Daoy (cell line): ENCODE measurements at places on chromosomes 13 and 19. TPM values are rescaled to one million over a fixed set of nuclear protein-coding genes. Genes with fewer than 3 reads are reported as not detected.
A peak's percentile ranks its signal among the peaks of the same experiment; 100 is the strongest.

GRCh38 chr13:97506511-97506910 is 72.5 kb downstream of the RAP2A start:
- no peak for DNase-seq

DNA sequence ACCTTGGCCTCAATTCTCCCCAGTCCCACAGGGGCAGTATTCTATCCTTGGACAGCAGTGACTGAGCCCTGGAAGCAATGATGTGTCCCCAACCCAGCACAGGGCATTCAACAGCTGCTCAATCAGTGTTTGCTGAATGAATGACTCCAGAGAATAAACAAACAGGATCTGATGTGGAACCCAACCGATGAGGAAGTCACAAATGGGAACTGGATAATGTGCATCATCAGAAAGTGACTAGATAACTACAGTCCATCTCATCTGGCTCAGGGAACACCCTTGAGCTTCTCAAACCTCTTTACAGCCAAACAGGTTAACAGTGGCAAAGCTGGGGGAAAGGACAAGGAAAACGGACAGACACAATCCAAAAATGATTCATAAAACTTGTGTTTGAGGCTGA is 8.2 kb downstream of the SLC25A30 start:
- no peak for DNase-seq

DNA sequence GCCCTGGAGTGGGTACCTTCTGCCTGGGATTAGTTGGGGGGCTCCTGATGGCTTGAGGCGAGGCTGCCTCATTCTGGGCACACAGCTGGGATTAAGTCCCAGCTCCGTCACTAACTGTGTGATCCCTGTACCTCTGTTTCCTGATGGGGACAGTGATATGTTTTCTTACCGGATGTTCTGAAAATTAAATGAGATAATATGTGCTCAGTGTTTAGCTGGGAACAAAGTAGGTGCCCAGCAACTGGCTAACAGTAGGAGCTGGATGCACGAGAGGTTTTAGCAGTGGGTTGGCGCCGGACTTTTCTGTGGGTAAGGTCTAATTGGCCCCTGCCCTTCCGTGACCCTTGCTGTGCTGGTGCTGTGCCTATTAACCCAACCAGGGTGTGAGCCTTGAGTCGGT is 203.4 kb downstream of the URI1 start:
- no peak for DNase-seq

DNA sequence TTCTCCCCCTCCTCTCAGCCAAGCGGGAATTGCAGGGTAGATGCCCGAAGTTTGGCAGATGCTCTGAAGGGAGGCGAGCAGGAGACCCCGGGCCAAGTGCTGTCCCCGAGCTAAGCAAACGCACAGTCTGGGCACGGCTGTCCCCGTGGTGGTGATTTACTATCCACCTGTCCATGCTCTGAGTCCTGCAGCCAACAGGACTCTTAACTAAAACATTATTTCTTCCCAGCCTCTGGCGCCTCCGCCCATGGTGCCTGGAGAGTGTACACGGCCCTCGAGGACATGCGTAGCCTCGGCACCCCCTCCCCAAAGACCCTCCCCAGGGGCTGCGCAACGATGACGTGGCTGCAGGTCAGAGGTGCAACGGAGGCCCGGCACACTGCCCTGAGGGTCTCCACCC is 7.6 kb downstream of the TINCR start:
- DNase-seq, result no peak

DNA sequence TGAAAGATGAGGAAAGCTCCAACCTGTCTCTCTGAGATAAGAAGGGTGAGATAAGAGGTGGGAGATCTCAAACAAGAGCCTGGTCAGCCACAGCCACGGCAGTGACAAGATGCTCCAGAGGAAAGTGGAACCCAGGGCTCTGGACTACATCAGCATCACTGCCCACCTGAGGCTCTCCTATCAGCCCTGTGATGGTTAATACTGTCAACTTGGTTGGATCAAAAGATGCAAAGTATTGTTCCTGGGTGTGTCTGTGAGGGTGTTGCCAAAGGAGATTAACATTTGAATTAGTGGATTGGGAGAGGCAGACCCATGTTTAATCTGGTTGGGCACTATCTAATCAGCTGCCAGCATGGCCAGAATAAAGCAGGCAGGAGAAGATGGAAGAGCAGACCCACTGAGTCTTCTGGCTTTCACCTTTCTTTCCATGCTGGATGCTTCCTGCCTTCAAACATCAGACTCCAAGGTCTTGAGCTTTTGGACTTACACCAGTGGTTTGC is 476.6 kb upstream of the NBEA start:
- no peak for DNase-seq

Gene ZFP28
- 3.1 and 10.8 TPM in 2 replicates for total RNA-seq

DNA sequence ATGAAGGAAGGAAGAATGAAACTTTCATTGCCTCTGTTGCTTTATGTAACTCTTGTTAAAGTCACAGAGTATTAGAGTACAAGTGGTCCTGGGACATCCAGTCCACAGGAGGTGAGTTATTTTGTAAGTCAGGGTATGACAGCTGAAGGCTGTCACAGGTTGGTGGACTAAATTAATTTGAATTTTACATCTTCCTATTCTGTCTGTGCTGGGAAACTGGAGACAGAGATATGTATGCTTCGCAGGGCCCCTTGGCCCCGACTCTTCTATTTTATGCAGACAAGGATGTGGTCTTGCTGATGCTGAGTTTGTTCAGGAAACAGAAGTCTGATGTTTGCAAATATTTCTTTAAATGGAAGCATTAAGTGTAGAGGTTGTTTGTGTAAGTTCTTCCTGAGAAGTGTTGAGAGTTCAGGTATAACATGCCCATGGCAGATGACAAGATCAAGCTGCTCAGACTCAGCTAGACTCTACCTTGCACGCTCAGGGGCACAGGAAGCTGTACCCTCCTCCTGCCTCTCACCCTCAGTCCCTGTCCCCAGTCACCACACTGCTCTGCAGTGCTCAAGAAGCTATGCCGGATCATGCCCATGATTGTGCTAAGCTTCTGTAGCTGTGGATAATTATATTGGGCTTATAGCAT is 23.4 kb downstream of the RASL11A start:
- no peak for DNase-seq

Gene LILRB2
- total RNA-seq, result not detected in 2 replicates

DNA sequence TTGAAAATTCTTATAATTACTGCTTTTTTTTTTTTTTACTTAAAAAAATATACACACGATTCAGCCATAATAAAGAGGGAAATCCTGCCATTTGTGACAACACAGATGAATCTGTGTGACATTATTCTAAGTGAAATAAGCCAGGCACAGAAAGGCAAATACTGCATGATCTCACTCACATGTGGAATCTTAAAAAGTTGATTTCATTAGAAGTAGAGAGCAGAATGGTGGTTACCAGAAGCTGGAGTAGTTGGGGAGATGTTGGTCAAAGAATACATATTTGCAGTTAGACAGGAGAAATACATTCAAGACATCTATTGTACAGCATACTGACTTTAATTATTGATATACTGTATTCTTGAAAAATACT is 116.2 kb downstream of the KLF12 start:
- DNase-seq, result no peak

- peak; percentile 89 for DNase-seq
These were observed 158.9 kb downstream of the EFNB2 start for GRCh38 chr13:106376401-106377112.

DNA sequence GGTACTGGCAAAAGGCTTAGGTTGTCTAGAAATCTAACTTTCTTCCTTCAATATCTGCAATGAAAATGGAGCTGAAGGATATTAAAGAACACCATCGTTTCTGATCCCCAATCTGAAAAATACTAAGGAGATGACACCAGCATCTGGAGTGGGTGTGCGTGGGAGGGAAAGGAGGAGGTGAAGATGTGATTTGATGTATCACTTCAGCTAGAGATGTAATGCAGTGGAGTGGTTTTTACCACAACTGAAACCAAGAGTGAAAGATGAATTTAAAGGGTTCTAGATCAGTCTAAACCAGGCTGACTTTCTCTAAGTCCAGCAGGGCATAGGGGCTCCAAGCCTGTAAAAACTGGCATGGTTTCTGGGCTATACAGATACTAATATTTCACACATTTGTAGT is 148.4 kb downstream of the AKAP11 start:
- DNase-seq, result no peak

DNA sequence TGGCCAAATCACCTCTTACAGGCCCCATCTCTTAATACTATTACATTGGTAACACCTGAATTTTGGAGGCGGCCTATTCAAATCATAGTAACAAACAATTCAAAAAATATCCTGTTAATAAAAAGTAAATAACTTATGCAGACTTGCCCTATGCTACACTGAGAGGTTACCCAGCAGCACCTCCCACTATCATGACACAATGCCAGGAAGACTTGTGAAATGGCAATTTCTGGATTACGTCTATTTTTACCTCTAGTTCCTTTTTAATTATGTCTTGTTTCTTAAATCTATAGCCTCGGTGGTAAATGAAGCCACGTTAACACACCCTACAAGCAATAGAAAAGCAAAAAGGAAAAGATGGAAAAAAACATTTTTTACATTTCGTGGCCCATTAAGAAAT is 6.2 kb upstream of the DZIP1 start:
- DNase-seq, result no peak

- peak; percentile 75 for DNase-seq
These were observed at the start of gene SLITRK5 for GRCh38 chr13:87671031-87671752. Gene SLITRK5 (plus strand): TSS chr13:87671371. CDS start chr13:87675389, 4,018 bp downstream.

Gene TMPRSS9
- total RNA-seq, result not detected in 2 replicates

Gene BLVRB
- 49.4 and 52.4 TPM in 2 replicates for total RNA-seq

Gene LRRC63
- total RNA-seq, result 0.11 TPM in 1 of 2 replicates, not detected in the other

- peak; percentile 21 for DNase-seq
These were observed 27.8 kb upstream of the IGSF23 start for GRCh38 chr19:44585371-44586133.

DNA sequence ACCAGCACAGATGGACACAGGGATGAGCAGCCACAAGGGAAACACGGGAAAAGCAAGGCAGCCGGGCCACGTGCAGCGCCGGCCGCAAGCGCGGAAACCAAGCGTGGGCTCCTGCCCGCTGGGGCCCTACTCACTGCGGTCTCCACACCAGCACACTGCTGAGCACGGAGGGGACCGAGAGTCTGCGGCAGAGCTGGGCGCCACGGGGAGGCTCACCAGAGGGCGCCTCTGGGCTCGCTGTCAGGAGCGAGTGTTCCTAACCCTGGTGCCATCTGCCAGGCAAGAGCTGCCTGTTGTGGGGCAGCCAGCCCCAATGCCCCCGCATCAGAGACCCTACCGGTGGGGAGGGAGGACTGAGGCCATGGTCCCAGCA is 26.5 kb downstream of the MPND start:
- no peak for DNase-seq

GRCh38 chr13:106986033-106986484 is 418.1 kb upstream of the ARGLU1 start:
- DNase-seq, result no peak

GRCh38 chr13:80946008-80946802 is 605.3 kb upstream of the SPRY2 start:
- DNase-seq, result no peak
